Endodermal cell (in vitro differentiated cells): ENCODE measurements at places on chromosomes 11 and 22. TPM values are rescaled to one million over a fixed set of nuclear protein-coding genes. Genes with fewer than 3 reads are reported as not detected.

The CALCA gene
- total RNA-seq, result not detected in 3 replicates

The SLC5A1 gene
- total RNA-seq, result not detected in 2 replicates

The OR4C6 gene
- not detected in 2 replicates for total RNA-seq

The SLC22A9 gene
- total RNA-seq, result not detected in 2 replicates

The ANKK1 gene
- not detected in 3 replicates for total RNA-seq

The OR8D4 gene
- not detected in 3 replicates for total RNA-seq

The CSNK2A3 gene
- total RNA-seq, result 0.26 to 1.7 TPM (median 0.82 TPM) in 3 replicates

The DNAL4 gene
- total RNA-seq, result 29.8 to 31.7 TPM (median 30.7 TPM) in 3 replicates

The CNTF gene
- 1.8 and 3.7 TPM in 2 replicates for total RNA-seq

The RASL10A gene
- 0.61 to 2.0 TPM (median 1.3 TPM) in 3 replicates for total RNA-seq

The NLRP6 gene
- total RNA-seq, result not detected in 2 replicates

The KLHL35 gene
- 1.3 TPM in 1 of 3 replicates, not detected in the others for total RNA-seq

The SLC35E4 gene
- 3.9 and 4.0 TPM in 2 replicates for total RNA-seq

The SAA2 gene
- total RNA-seq, result 1.4 TPM in 2 of 3 replicates, not detected in the other

The APOBEC3H gene
- 0.40 TPM in 1 of 3 replicates, not detected in the others for total RNA-seq

The TCN1 gene
- total RNA-seq, result not detected in 2 replicates

The APOA4 gene
- total RNA-seq, result 0.27 and 0.35 TPM in 2 replicates

The OR5D18 gene
- not detected in 3 replicates for total RNA-seq

The MEI1 gene
- 0.77 to 1.6 TPM (median 1.2 TPM) in 3 replicates for total RNA-seq
